ENCODE measurements at places on chromosomes 2 and 18.
A peak's percentile ranks its signal among the peaks of the same experiment; 100 is the strongest.

DNA sequence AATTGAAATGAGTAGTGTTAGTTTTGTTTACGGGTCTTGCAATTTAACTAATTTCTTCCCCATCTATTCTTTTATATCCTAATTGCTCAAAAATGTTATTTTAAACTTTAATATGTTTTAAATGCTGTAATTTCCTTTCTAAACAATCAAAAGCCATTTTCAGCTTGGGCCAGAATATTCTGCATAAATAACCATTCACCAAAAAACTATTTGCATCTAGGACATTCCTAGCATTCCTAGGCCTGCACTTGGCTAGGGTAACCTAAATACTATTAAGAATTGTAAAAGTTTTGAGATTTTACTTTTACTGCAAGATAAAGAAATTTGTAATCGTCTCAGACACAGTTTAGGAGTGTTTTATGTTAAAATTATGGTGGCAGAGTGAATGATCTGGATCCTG, 7.8 kb upstream of the ETAA1 start:
- no peak overlapping the region for H3K4me3 ChIP-seq
- H3K27ac ChIP-seq = no peak overlapping the region
- H3K36me3 ChIP-seq = no peaks in the 10 kb centered on the region
- no peaks in the 10 kb centered on the region for H3K27me3 ChIP-seq

DNA sequence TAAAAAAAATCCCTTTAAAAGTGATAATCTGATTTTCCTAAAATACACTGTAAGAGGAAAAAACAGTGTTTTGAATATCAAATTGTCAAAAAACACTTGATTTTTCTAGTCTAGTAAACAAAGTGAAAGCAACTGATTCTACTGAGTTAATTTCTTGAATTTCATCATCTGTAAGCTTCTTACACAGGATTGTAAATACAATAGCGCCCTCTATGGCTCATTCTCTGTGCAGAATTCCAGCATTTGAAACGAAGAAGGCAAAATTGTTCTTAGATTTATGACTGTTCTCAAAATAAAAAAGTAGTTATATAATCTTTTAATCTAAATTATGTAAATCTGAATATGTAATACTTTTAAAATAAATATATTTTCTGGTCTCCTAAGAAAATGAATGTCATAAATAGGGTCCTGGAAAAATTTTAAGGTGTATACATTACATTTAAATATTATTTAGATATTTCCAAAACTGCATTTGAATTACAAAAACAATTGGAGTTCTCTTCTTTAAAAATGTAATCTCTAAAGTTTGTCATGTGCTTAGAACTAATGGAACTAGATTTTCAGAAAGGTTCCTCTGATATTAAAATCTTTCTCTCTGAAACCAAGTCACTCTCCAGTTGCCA, 176.9 kb upstream of the MC4R start:
- peak; percentile 87 for DNase-seq
- no peaks in the 10 kb centered on the region for H3K27me3 ChIP-seq
- no peaks in the 10 kb centered on the region for H3K36me3 ChIP-seq
- H3K4me3 ChIP-seq = no peak overlapping the region
- H3K4me1 ChIP-seq = no peaks in the 10 kb centered on the region

DNA sequence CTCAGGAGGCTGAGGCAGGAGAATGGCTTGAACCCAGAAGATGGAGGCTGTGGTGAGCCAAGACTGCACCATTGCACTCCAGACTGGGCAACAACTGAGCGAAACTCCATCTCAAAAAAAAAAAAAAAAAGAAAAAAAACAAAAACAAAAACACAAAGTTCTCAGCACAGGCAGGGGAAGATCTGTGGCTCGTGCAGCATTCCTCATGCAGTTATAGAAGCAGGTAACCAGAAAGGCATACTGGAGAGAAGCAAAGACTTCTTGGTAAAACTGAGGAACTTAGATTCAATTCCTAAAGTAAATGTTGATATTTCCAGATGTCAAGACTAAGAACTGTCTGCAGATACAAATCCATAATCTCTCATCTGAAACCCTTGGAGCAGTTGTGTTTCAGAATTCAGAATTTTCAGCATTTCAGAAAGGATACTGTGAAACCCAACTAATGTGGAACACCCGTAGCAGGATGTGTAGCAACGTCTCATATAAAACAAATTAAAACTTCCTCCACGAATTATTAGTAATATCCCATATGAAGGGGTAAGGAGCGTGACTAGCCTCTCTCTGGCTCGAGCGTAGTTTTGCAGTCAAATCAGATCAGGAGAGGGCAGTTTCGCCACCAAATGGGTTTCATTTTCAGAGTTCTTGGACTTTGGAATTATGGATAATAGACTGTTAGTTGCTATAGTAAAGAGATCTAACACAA, 13.2 kb upstream of the SLC25A52 start:
- DNase-seq = no peak
- no peaks in the 10 kb centered on the region for H3K36me3 ChIP-seq
- H3K4me3 ChIP-seq = no peak overlapping the region
- no peaks in the 10 kb centered on the region for H3K4me1 ChIP-seq

GRCh38 chr2:45964223-45964841, 312.9 kb downstream of the PRKCE start:
- no peak overlapping the region for H3K4me3 ChIP-seq
- H3K27me3 ChIP-seq = no peaks in the 10 kb centered on the region
- DNase-seq = peak; percentile 79
- H3K4me1 ChIP-seq = peaks cover 5% of the 10 kb centered on the region
- no peaks in the 10 kb centered on the region for H3K36me3 ChIP-seq

DNA sequence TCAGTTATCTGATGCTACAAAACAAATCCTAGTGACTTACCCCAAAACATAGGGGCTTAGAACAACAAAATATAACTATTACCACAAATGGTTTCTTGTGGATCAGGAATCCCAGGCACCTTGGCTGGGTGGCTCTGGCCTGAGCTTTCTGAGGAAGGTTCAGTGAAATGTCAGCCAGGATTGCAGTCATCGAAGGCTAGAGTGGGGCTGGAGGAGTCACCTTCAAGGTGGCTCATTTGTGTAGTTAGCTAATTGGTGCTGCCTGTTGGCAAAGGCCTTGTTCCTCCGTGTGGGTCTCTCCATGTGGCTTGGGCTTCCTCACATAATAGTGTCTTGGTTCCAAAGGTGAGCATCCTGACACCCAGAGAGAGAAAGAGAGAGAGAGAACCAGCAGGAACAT, 57.4 kb downstream of the COPS8 start:
- H3K36me3 ChIP-seq = no peaks in the 10 kb centered on the region
- no peaks in the 10 kb centered on the region for H3K4me1 ChIP-seq
- H3K4me3 ChIP-seq = no peak overlapping the region
- DNase-seq = no peak

GRCh38 chr2:31324016-31324633, 90.2 kb downstream of the EHD3 start:
- H3K27ac ChIP-seq = no peak overlapping the region
- DNase-seq = no peak
- no peaks in the 10 kb centered on the region for H3K36me3 ChIP-seq
- no peaks in the 10 kb centered on the region for H3K27me3 ChIP-seq

DNA sequence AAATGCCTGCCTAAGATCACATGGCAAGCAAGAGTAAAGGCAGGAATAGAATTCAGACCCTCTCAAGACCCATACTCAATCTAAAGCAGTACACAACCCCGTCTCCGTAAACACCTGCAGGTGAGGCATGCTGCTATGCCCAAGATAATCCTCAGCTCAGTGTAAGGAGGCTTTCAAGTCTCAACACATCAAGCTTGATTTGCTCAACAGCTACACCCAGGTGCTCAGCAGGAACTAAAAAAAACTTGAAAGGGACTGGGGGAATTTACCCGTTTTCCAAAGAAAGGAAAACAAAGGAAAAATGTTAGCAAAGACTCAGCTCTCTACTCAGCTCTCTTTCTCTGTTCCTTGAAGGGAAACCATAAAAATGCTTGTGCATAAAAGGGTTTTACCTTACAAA, 301.8 kb downstream of the C1D start:
- H3K27ac ChIP-seq = no peak overlapping the region
- no peak for DNase-seq
- H3K36me3 ChIP-seq = no peaks in the 10 kb centered on the region
- H3K4me1 ChIP-seq = no peaks in the 10 kb centered on the region
- H3K27me3 ChIP-seq = no peaks in the 10 kb centered on the region
- H3K4me3 ChIP-seq = no peak overlapping the region
